ENCODE measurements at places on chromosomes 2 and 18.

DNA sequence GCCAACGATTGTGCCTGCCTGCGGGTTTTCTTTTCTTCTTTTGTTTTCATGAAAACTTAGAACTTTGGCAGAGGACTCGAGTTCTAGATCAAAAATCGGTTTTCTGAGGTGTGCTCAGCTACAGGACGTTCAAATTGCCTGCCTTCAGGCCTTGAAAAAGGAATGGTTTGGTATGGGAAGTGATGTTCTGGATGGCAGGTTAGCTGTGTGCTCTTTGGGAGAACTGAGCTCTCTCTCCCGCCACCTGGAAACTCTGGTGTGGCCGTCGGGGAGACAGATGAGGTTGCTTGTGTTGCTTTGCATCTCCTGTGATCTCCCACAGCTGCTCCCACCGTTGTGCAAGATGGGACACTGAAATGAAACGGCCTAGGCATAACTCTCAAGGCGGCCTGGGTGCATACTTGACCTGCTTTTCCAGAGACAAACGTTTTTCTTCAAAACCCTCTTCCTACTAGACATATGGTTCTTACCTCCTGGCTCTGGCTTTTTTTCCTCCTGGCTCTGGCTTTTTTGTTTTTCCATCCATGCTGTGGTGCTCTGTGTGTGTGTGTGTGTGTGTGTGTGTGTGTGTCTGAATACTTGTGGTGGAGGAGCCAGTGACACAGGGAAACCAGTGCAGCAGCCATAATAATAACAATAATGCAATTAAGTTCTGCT lies 2.0 kb downstream of the FMNL2 start:
- no peak for DNase-seq

DNA sequence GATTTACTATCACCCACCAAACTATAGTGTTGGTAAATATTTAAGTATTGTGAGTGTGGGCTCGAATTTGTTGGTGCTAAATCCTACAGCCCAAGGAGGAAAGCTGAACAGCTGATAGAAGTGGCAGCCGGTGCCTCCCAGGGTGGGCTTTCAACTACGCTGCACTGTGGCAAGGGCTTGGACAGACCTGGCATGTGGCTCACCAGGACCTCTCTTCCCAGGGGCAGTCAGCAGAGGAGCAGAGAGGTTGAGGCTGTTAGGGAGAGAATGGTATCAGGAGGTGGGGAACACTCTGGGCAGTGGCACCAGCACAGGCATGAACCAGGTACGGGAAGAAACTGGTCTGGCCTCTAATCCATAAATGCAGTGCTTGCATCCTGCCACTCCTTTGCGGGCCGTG lies 44.6 kb downstream of the TFCP2L1 start:
- no peak for DNase-seq

- no peak for DNase-seq
Measured at GRCh38 chr18:79680100-79680879, 687 bp downstream of the CTDP1 start.

DNA sequence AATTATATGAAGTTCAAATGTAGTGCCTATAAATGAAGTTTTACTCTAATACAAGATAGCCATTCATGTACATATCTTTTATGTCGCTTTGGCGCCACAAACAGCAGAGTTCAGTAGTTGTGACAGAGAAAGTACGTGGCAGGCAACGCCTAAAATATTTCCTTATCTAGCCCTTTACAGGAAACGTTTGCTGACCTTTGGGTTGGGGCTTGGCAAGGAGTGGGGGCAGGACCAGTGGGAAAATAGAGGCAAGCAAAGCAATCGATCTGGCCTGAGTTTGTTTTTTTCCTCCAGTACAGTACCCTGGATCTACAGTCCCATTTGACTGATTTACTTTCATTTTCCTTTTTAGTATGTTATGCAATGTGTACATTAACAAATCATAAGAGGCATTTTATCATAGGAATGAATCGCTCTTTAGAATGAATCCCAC lies 13.1 kb downstream of the CCDC68 start:
- peak; percentile 23 for DNase-seq

DNA sequence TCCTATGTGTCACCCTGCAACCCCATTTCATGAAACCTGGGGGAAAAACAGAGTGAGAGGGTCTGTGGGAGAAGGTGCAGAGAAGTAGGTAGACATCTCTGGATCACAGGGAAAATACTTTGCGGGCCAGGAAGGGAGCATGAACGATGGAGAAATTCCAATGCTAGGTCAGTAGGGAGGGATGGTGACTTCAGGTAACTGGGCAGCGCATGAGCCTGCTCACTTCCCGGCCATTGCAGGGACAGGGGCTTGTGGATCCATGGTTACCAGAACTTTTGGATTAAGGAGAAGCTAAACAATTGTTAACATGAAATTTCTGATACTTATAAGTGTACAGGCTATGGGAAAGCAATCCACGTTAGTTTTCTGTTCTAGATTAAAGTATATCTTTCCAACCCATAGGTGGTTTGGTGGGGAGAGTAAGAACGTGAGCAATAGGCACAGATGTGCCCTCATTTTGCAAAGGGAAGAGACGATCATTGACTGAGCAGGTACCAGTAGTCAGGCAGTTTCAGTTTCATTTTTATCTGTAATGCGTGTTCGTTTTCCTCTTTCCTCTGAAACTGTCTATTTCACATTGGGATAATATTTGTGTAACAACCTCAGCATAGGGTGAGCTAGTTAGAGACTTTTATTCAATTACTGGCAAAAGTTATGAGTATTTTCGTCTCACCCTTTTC lies 65.0 kb downstream of the NYAP2 start:
- no peak for DNase-seq

- no peak for DNase-seq
Measured at GRCh38 chr2:177606636-177607035, 214.1 kb downstream of the AGPS start.

DNA sequence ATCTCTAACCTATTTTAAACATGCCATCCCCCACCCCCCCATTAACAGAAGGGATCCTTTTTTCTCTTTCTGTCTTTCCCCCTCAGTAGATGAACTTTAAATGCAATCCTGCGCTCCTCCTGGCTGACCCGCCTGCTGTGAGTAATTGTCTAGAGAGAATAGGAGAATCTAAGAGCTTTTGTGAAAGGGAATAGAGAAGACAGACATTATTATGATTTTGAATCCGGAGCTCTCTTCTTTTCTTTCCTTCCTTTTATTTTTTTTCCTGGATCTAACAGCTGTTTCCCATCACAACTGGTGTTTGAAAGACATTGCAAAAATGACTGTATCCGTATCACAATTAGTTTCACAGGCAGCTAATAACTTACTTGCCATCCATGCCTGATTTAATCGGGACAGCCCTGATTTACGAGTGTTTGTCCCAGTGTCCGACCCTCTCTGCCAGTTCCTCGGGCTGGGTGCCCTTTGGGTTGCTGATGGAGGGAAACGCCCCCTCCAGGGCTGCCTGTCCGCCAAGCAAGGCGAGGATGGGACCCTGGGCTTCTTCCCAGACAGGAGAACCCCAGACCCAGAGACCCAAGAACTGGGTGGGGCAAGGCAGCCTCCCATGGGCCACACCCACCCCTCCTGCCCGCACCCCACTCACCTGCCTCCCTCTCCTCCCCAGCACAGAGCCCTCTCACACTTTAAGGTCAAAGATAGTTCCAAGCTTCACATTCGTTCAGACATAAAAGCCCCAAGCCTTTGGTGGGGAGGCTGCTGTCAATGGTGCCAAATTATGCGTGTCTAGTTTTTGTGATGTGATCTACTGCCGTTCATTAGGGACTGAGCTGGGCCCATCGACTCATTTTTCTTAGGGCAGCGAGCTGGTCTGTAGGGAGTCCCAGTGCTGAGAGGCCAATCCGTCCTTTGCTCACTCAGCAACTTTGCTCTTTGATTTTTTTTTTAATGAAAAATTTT lies 231.7 kb downstream of the ZNF516 start:
- DNase-seq, result no peak

DNA sequence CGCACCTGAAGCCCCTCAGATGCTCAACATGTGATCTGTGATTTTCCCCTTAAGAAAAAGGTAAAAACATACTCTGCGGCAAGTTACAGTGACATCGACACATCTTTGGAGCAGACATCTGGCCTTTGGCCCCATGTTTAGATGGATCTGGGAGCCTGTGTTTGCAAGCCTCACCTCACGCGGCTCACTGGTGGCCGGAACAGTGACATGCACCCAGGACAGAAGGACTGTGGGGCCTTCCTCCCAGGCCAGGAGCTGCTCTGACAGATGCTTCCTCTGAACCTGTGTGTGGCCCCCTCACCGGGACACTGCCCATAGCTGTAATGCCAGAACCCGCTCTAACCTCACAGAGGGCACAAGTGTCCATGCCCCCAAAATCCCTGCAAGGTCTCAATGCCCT lies 13.1 kb downstream of the PASK start:
- DNase-seq, result no peak

GRCh38 chr2:156405586-156405985 lies 30.6 kb upstream of the GPD2 start:
- DNase-seq, result no peak

- no peak for DNase-seq
Measured at GRCh38 chr18:57077005-57077765, 69.7 kb upstream of the BOD1L2 start.

- DNase-seq, result no peak
Measured at GRCh38 chr2:128449226-128450061, 130.8 kb upstream of the HS6ST1 start.

DNA sequence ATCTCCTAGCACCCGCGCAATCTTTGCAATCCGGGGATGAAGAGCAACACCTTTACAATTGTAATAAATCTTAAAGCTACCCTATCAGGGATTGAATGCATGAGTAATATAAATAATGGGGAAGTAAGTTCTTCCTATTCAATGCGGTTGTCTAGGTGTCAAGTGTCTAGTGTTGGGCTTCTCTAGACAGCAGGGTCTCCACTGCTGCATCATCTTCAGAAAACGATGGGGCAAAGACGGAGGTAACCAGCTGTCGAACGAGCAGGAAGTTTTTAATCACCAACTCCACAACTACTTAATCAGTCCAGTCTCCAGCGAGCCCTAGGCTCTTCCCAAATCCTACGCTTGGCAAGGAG lies 573 bp downstream of the STAM2 start:
- no peak for DNase-seq

- no peak for DNase-seq
Measured at GRCh38 chr2:149021271-149021719, 17.2 kb upstream of the LYPD6B start.

GRCh38 chr2:179238027-179238426 lies 26.6 kb downstream of the SESTD1 start:
- no peak for DNase-seq

Data from left ventricle myocardium inferior (tissue), 1 donor.